Stimulated activated CD4-positive, alpha-beta T cell treated with anti-CD3 and anti-CD28 coated beads, Interleukin-1b, Interleukin-23, amount 100 ng/mL, for 1 hour (primary cell): ENCODE measurements at places on chromosomes 2 and 18.

- DNase-seq, result no peak
These were observed 414.6 kb downstream of the TMEM182 start for GRCh38 chr2:103176294-103176915.

DNA sequence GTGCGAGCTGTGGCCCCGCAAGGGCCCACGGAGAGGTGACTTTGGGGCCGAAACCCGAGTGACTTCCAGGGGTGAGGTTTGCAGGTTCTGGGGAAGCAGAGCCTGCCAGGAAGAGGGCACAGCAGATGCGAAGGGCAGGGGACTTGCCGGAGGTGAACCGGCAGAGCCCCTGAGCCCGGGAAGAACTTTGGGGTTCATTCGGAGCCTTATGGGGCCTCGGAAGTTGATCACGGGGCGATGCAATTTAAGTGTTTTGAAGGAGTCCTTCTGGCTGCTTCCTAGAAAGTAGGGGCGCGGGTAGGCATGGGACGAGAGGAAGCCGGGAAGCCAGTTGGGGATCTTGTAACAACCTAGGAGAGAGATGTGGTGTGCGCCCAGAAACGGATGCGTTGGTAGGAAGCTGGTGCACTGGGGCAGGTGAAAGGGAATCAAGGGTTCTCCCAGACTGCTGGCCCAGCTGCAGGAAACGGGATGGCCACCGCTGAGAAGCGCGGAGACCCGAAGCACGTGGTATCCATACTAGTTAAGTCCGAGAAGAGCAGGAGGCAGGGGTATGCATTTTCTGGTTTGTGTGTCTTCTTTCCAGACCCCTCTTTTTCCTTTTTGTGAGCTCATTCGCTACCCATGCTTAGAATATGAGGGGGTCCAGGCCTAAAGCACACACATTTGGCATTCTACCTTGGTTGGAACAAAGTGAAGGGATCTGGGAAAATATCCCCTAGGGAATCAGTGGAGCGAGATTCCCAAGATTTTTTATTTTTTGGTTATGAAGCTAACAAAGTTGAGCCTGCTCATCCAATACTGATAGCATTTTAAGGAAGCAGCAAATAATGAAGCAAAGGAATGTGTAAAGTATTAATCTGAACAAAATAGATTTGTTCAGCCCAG lies 758 bp downstream of the SCLY start:
- DNase-seq, result no peak

DNA sequence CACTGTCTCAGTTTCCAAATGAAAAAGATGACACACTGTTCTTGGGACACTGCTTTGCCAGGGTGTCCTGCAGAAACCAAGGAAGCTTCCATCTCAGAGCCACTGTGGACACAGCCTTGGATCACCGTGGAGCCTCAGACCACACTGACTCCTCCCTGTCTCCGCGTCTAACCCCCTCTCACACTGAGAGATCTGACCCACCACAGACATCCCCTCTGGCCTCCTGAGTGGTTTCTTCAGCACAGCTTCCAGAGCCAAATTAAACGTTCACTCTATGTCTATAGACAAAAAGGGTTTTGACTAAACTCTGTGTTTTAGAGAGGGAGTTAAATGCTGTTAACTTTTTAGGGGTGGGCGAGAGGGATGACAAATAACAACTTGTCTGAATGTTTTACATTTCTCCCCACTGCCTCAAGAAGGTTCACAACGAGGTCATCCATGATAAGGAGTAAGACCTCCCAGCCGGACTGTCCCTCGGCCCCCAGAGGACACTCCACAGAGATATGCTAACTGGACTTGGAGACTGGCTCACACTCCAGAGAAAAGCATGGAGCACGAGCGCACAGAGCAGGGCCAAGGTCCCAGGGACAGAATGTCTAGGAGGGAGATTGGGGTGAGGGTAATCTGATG lies 113.4 kb upstream of the PKDCC start:
- DNase-seq, result no peak

- no peak for DNase-seq
These were observed 164.2 kb downstream of the CDH19 start for GRCh38 chr18:66439670-66440069.

- DNase-seq, result no peak
These were observed 9.4 kb downstream of the KHK start for GRCh38 chr2:27095745-27096651.

GRCh38 chr18:52617931-52618330 lies 277.9 kb downstream of the DCC start:
- no peak for DNase-seq

GRCh38 chr18:48003426-48004349 lies 73.2 kb upstream of the SMAD2 start:
- no peak for DNase-seq

- no peak for DNase-seq
These were observed 13.5 kb upstream of the GPR55 start for GRCh38 chr2:230938516-230939065.

DNA sequence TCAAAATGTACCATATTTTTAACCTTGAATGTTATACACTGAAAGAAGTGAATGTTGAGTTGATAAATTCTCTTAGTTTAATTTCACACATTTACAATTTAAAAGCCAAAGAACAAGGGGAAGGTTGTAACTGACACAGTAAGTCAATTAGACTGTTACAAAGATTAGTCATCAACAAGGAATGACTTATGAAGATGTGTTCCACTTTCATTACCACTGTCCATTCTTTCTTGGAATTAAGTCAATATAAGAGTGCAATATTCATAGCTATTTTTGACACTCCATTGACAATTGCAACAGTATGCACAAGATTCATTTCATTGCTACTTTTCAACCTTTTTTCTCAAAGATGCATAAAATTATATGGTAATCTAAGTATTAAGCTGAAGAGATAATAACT lies 291.3 kb downstream of the RIT2 start:
- DNase-seq, result no peak

DNA sequence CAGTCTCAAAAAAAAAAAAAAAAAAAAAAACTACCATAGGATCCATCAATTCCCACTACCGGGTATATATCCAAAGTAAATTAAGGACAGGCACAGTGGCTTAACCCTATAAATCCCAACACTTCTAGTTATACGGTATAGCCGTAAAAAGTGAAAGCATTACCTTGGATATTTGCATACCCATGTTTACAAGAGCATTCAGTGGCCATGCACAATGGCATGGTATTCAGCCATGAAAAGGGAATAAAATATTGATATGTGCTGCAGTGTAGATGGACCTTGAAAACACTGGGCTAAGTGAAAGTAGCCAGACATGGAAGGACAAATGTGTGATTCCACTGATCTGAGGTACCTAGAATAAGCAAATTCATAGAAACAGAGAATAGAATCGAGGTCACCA lies 111.8 kb upstream of the CAB39 start:
- DNase-seq, result no peak

GRCh38 chr18:407626-408224 lies 92.8 kb downstream of the COLEC12 start:
- no peak for DNase-seq

- no peak for DNase-seq
These were observed 30.8 kb downstream of the AOX1 start for GRCh38 chr2:200616656-200617055.

GRCh38 chr2:62208758-62209114 lies 12.8 kb downstream of the B3GNT2 start:
- no peak for DNase-seq

DNA sequence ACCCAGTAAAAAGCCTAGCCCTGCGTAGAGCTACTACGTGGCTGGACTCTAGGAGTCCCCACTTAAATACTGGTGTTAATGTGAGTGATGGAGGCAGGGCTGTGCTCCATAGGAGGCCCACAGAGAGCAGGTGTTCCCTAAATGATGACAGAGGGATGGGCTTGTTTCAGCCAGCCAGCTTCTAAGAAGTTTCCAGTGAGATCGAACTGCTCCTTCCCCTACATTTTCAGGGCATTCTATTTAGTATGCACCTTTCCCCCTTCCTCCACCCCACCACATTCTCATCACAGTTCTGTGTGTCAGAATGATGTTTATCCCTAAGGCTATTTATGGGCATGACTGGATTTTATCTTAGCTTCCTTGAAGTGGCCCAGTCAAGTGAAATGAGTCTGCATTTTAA lies 213.0 kb downstream of the TRIB2 start:
- no peak for DNase-seq

DNA sequence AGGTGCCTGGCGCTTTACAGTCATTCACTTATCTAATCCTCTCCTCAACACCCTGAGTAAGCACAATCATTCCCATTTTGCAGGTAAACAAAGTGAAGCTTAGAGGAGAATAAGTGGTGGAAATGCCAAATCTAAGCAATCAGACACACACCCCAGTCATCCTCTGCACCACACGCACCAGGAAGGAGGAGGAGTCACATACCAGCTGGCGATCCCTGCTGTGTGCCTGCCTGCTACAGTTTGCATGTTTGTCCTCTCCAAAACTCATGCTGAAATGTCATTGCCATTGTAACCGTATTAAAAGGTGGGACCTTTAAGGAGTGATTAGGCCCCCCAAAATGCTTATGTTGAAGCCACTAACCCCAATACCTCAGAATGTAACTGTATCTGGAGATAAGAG lies 93.7 kb downstream of the LOXHD1 start:
- no peak for DNase-seq

DNA sequence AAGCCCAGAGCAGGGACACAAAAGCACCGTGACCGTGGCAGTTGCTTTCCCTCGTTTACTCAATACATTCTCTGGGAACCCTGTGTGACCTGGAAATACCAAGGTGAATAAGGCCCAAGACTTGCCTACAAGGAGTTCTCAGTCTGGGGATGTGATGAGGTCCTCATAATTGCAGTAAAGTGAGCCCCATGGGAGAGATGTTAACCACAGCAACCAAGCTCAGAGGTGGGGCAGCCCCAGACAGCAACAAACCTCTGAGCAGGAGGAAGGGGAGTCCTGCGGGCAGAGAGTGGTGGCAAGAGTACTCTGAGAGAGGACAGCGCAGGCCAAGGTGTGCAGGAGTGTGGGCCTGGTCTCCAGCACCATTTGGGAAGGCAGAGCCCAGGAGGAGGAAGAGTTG lies 91.6 kb downstream of the TTC32 start:
- DNase-seq, result no peak

DNA sequence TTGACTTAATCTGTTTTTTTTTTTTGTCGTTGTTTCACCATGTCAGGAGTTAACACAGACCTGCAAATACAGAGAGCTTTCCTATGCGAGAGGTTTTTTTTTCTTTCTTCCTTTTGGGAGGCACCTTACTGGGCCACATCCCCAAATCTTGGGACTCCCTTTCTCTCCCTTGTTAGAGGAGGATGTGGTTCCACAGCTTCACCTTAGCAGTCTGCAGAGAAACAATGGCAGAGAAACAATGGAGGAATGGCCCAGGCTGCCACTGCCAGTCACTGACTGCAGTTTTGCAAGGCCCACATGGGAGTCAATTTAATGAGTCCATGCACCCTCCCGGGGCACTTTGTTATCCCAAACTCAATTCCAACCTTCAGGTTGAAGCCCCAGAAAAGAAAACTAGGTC lies 20.8 kb upstream of the PDK1 start:
- DNase-seq, result no peak

DNA sequence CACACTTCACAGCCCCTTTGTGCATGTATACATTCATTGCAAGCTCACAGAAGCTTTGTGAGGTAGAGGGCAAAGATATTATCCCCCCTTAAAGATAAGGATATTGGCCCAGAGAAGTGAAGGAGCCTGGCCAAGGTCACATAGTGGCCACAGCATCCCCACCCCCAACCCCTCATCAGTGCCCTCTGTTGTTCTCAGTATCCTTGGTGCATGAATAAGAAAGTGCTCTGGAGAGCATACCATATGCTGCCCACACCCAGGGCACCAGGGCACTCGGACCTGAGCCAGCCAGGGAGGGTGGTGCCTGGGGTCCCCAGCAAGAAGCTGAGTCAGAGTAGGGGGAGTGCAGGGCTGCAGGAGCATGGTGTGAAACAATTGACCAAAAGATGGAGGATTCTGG lies 3.3 kb downstream of the DYSF start:
- no peak for DNase-seq

DNA sequence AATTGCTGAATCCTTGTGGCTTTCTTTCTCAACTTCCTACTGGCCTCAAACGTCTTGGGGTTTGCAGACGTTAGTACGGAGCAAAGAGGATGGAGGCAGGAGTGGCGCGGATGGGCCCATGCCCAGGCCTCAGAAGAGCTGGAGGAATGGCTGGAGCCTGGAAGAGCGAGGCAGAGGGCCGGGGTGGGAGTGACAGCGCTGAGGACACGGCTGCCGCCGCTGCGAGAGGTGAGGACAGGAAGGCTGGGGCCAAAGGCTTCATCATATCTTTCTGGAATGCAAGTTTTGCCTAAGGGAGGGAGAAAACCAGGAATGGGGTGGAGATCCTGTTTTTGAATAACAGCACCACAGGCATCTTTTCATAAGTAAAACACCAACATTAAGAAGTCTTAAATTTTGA lies 178.5 kb upstream of the SESTD1 start:
- no peak for DNase-seq

DNA sequence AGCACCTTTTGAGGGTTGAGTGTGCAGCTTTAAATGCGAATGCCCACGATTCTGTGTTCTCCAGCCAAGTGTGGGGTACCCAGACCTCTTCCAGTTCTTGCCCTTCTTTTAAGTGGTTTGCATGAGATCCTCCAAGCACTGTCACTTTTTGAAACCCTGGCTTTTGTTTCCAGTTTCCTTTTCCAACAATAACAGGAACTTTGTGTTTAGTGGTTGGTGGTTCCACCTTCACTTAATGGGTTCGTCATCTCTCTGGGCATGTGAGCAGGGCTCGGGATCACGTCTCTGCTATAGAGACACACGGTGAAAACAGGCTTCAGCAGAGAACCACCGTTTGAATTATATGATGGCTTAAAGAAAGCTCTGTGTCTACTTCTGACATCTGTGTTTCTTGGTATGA lies 197.6 kb downstream of the LDLRAD4 start:
- no peak for DNase-seq

GRCh38 chr18:415617-416612 lies 84.6 kb downstream of the COLEC12 start:
- no peak for DNase-seq

DNA sequence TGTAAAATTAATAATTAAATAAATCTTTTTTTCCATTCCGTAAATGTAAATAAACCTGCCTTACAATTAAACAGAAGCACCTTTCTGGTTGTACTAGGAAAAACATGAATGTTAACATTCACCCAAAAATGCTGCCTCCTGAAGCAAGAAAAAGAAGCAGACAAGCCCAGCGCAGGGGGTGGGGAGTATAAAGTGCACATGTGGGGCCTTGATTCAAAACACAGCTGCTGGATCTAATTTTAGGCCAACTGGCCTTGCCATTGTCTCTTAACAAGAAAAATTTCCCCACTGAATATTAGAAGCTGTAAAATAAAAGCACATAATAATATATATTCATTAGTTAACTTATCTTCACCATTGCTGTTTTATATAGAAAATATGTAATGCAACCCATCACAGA lies 28.3 kb downstream of the TCF4 start:
- no peak for DNase-seq

DNA sequence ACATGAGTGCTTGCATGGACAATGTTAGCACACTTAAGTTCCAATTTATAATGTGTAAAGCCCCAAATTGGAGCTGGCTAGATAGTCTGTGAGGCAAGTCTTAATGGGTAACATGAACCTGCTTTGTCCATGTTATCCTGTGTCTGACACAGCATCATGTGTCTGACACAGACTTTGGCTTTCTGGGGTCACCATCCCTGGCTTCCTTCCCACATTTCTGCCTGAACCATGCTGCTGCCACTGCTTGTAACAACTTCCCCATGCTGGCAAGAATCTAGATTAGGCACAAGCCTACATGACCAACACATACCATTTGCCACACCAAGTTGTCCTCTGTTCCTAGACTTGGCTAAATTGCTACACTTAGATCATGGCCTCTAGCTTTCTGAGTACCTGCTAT lies 49.8 kb upstream of the ZBTB7C start:
- DNase-seq, result no peak

- DNase-seq, result no peak
These were observed 807.5 kb downstream of the MBD2 start for GRCh38 chr18:53417003-53417402.
